ENCODE measurements at places on chromosomes 12 and 14.
A peak's percentile ranks its signal among the peaks of the same experiment; 100 is the strongest.

GRCh38 chr12:14384783-14385638 lies 19.5 kb downstream of the ATF7IP start:
- DNase-seq = peak; percentile 93

DNA sequence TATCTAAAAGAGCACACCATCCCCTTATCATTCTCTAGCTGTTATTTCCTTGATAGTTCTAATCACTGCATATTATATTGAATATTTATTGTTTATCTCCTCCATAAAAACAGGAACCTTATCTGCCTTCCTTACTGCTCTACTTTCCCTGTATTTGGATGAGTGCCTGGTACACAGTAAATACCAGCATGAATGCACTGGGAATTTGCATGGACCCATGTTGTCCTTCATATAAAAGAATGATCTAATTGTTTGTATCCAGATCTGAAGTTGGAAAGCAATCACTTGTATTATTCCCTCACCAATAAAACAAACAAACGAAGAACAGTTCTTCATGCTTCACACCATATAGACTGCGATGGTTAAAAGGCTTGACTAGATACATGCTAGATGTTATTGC lies 15.3 kb upstream of the CNOT2 start:
- DNase-seq = no peak

GRCh38 chr12:52582486-52582885 lies 8.8 kb upstream of the KRT74 start:
- DNase-seq = no peak

- DNase-seq = no peak
These were observed 24.2 kb downstream of the CDK17 start for GRCh38 chr12:96375841-96376604.

DNA sequence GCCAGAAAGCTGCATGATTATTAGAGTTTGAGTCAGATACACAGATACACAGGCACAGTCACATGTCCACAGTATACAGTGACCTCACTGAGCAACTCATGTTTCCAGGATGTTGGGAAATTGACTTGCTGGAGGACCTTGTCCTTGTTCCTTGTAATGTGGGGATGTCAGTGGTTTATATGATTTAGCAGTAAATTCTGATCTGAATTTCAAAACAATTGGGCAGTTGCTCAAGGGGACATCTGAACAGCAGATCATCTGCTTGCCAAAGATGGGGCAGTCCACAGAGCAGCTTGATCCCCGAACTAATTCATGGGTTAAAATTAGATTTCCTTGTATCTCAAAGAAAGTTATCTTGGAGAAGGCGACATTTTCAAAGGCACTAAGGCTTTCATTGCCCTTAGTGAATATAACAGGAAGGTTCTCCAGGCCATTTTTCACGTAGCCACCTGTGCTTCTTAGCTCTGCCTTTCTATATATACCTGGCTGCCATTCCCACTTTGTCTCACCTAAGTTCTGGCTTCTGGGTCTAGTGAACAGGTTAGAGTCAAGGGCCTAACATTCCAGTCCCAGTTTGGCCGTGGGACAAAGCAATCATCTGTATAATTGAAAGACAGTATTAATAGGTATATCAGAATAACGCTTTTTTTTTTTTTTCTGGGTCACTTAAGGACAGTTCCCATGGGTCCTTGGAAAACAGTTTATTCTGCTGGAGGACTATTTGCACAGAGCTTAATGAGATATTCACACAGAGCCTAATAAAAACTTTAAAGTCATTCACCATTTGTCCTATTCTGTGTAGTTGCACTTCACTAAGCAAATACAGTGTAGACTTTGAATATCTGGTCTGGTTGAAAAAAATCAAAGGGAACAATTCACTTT lies 64.9 kb upstream of the STRN3 start:
- DNase-seq = peak; percentile 63

DNA sequence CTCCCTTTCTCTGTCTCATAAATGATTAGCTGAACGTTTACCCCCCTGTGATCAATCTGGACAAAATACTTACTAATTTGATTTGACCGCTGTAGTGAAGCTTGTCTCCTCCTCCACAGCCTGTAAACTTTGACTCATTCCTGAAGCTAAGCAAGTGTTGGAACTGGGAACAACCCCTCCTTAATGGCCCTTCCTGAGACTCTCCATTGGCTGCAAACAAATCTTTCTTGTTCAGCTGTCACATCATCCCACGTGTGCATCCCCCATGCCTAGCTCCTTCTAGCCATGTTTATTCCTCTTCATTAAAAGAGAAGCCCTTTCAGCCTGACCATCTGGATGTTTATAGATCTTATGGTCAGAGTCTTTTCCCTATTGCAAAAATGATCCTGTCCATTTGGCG lies 281.2 kb downstream of the RGS6 start:
- DNase-seq = no peak

DNA sequence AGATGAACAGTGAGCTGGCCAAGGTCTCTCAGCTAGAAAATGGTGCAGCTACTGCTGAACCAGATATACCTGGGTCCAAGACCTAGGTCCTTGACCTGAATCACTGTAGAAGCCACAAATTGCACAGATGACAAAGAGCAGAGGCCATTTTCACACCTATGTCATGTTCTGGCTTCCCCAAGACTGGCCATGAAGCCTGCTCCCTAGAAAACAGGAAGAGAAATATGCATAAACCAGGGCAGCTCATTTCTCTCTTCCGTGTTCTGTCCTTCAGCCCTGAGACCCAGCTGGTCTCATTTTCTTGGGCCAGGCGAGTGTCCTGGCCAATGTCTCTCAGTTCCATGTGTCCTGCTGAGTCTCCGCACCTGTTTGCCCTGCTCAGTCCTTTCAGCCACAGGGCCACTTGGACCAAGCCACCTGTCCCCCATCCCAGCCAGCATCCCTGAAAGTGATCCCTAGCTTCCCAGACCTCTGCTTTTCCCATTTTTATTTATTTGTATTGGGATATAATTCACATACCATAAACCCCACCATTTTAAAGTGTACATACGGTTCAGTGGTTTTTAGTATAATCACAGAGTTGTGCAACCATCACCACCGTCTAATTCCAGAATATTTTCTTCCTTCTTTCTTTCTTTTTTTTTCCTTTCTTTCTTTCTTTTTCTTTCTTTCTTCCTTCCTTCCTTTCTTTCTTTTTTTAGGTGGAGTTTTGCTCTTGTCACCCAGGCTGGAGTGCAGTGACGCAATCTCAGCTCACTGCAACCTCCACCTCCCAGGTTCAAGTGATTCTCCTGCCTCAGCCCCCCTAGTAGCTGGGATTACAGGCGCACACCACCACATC lies 27.0 kb downstream of the P2RX7 start:
- DNase-seq = no peak

GRCh38 chr12:28878629-28879028 lies 270.4 kb upstream of the FAR2 start:
- no peak for DNase-seq

- no peak for DNase-seq
These were observed 266.9 kb downstream of the KTN1 start for GRCh38 chr14:55846826-55847446.

- DNase-seq = peak; percentile 97
These were observed at the start of gene SCARB1 for GRCh38 chr12:124863416-124864325. TSS of gene SCARB1 (minus strand) at chr12:124863864. CDS start at chr12:124863720, 144 bp downstream.

DNA sequence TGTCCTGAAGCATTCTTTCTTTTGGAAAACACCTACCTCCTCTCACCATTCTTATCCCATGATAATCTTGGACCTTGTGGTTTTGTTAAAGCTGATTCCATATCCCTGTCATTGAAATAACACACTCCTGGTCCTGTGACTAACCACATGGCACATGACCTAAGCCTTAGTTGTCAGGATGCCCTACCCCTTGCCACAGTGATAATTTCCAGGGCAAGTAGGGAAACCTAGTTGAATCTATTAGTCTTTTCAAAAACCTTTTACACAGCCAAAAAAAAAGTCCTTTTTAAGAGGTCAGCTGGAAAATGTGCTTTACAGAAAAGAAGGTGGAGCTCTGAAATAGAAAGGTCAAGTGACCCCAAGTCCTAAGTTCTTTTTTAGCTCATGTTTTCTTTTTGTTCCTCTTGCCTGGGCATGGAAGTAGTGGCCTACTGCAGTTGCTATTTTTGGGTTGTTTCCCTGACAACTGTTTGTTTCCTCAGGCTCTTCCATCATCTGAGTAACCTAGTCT lies 608.4 kb downstream of the LRFN5 start:
- DNase-seq = no peak

DNA sequence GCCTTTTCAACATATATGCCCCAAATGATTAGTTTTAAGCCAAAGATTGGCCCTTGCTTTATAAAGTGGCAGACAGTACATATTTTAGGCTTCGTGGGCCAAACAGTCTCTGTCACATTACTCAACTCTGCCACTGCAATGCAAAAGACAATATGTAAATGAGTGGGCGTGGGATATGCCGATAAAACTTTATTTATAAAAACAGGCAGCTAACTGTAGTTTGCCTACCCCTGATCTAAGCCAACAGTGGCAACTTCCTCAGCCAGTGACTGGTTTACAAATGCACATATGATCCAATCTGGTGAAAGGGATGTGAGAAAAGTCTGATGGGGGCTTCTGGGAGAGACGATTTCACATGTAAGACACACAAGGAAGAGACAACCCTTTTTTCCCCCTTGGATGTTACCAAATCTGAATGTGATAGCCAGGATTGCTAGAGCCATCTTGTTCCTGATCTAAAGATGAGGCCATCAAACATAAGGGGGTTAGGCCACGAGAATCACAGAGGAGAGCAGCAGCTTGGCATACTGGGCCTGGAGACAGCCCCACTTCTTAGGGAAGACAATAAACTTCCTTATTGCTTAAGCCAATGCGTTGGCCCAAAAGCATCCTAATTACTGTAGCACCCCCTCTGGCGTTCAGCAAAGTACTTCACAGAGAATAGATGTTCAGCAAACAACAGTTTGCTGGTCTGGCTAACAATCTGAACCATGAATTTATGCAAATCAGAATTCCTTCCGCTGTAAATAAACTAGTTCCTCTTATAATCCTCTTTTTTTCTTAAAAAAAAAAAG lies 75.2 kb upstream of the TMCC3 start:
- DNase-seq = peak; percentile 39

DNA sequence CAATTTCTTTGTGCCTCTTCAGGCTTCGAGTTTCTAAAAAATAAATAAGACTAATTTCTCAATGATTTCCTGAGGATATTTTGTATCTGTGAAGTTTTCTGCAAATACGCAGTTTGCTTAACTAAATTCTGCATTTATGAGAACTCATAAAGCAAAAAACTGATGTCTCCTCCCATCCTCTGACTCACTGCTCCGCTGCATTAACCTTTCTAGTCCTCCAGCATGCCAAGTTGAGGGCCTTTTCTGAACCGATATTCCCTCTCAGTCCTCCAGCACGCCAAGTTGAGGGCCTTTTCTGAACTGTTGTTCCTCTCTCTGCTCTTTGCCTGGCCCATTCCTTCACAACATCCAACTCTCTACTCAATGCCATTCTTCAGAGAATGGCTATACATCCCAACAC lies 3.2 kb downstream of the IPO8 start:
- DNase-seq = no peak

GRCh38 chr12:6067152-6067916 lies 57.1 kb downstream of the VWF start:
- DNase-seq = peak; percentile 16

DNA sequence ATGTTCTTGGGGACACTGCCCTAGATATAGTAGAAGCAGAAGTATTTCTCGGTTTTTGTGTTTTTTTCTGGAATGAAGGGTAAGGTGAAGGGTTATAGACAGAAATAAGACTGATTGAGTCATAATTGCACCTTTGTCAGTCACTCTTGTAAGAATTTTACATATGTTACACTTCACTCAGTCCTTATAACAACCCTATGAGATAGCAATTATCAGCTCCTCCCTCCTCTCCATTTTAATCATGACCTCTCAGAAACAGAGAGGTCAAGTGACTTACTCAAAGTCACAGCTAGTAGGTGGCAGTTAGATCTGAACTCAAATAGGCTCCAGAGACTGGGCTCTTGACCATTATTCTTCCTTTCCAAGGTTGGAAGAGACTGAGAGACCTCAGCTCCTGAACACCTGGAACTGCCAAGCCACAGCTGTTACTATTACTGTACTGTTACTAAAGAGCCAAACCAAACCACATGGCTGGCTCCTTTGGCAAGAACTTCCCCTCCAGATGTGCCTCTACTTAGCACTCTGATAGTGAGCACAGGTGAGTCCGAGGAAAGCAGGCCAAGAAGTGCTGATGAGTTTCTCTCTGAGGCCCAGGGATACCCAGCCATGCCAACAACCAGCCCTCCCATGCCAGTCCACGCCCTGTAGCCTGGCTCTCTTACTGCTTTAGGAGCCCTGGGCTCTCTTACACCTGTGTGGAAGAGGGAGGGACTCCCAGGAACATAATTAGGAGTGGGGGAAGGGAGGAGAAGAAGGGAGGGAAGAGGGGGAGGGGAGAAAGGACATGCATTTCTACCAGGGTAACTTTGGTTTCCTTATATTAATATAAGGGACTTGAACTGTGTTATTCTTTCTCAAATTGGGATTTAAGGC lies 121.3 kb downstream of the CRADD start:
- DNase-seq = no peak

GRCh38 chr12:115774148-115774895 lies 503.2 kb downstream of the MED13L start:
- DNase-seq = no peak

GRCh38 chr12:96186607-96187301 lies 7.4 kb upstream of the ELK3 start:
- DNase-seq = no peak

Data from NB4 (cell line).